ENCODE measurements at places on chromosomes 6 and 20.

DNA sequence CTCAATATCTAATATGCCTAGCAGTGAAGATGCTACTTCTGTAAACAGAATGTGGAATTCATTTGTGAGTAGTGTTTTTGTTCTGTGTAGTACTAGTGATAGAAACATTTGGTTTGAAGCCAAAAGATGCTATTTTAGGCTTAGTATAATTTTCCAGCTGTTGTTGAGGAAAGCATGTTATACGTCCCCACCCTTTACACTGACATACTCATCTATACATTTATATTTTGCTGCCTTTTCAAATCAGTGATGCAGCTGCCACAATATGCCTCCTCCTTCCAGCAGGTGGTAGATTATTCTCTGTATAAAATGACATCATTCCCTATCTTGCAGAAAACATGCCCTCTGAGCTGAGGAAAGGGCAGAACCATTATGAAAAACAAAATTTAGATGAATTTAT lies 1217.6 kb upstream of the GJE1 start:
- peak; percentile 52 for DNase-seq

GRCh38 chr20:57787990-57788781 lies 78.4 kb upstream of the PMEPA1 start:
- DNase-seq = no peak

- no peak for DNase-seq
Measured at GRCh38 chr20:33210371-33210770, 6.8 kb upstream of the BPIFA3 start.

- no peak for DNase-seq
Measured at GRCh38 chr6:1200081-1200408, 111.9 kb upstream of the FOXQ1 start.

GRCh38 chr20:43755851-43756250 lies 29.0 kb upstream of the GTSF1L start:
- DNase-seq = no peak

DNA sequence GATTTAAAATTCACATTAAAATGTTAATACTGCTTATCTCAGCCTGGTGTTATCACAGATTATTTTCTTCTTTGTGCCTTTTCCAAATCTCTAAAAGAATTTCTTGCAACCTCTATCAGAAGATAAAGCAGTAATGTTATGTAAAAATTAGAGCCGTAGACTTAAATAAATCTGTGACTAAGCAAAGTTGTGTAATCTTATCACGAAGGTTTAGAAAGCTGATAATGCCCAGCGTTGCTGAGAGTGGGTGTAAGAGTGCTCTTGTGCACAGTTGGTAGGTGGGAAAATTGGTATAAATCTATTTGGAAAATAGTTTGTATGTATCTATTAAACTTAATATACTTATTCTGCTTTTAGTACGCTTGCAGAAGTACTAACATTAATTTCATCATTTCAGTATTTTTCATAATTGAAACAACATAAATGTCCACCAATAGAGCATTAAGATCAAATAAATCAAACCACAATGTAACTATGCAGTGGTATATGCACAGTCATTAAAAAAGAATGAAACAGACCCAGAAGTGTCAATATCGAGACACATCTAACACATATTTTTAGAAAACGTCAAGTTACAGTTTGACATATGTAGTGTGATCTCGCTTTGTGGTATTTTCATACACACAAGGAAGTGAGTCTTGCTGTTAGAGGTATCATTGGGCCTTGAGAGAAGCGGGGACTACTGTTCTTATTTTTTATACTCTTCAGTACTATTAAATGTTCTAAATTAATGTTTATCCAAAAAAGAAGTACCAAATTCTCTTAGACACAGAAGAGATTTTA lies 54.4 kb upstream of the PBOV1 start:
- DNase-seq = no peak

DNA sequence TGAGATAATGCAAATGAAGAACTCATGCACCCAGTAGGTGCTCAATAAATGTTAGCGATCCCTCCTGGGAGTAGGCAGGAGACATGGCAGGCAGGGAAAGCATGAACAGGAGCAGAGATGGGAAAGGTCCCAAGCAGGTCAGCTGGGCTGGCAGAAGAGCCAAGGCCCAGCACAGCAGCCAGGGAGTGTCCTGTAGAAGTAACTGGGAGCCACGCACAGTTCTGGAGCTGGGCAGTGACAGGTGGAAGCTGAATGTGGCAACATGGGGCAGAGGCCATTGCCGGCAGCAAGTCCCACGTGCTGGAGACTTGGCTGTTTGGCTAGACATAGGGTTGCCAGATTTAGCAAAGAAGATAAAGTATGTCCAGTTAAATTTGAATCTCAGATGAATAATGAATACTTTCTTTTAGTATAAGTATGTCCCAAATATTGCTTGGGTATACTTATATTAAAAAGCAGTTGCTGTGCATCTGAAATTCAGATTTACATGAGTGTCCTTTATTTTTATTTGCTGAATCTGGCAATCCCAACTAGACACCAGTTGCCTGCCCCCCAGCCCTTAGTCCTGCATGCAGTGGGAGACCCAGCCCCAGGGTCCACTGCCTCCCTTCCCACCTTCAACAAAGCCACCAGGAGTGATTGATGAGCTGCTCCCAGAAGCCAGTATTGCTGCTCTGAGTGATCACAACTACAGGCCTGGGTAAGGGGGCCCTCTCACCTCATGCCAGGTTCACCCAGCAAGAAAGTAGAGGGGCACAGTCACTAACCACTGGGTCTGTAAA lies 3.7 kb upstream of the LPIN3 start:
- DNase-seq = no peak

GRCh38 chr20:58216334-58216733 lies 12.1 kb downstream of the ANKRD60 start:
- no peak for DNase-seq

DNA sequence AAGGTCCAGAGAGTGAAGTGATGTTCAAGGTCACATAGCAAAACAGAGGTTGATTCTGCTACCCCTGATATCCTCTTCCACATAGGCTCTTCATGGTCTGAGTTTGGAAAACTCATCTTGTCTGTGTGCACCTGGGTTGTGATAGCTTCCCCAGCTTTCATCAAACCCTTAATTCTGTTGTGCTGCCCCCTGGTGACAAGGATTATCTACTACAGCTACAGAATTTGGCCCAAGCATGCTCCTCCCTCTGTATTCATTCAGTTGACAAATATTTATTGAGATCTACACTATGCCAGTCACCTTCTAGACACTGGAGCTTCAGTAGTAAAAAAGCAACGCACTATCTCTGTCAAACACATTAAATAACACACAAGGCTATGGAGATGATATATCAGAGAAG lies 50.4 kb downstream of the SMPDL3A start:
- DNase-seq = peak; percentile 75

DNA sequence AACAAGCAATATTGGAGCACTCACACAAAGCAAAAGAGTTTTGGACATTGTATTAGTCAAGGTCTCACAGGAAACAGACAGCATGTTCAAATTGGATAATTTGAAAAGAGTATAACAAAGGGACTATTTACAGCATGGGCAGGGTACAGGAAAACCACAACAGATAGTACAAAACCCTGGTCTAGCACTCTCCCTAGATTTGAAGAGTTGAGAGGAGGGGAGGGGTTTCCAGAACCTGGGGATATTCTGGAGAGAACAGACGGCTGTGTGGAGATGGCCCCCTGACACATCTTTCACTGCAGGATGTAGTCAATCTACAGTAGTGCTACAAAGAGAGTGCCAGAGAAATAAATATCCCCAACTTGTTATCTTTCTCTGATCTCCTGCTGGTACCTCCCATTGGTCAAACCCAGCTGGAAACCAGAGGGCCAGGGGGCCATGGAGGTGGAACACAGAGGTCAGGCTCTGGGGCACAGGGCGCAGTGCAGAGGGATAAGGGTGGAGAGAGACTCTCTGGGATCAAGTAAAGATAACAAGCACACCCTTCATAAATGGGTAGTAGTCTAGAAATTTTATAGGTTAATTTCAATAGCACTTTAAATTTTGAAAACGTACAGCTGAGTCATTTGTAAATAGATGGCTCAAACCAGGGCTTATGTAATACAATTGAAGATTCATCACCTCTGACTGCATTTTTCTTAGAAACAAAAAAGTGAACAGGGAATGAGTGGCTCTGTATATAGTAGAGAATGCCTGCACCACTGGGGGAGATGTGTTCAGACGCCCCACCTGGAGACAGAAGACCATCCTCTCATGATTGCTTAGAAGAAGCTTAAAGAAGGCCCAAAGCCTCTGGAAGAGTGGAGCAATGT lies 25.7 kb downstream of the RCAN2 start:
- DNase-seq = no peak

- no peak for DNase-seq
Measured at GRCh38 chr6:57193177-57193576, 21.1 kb downstream of the BAG2 start.

DNA sequence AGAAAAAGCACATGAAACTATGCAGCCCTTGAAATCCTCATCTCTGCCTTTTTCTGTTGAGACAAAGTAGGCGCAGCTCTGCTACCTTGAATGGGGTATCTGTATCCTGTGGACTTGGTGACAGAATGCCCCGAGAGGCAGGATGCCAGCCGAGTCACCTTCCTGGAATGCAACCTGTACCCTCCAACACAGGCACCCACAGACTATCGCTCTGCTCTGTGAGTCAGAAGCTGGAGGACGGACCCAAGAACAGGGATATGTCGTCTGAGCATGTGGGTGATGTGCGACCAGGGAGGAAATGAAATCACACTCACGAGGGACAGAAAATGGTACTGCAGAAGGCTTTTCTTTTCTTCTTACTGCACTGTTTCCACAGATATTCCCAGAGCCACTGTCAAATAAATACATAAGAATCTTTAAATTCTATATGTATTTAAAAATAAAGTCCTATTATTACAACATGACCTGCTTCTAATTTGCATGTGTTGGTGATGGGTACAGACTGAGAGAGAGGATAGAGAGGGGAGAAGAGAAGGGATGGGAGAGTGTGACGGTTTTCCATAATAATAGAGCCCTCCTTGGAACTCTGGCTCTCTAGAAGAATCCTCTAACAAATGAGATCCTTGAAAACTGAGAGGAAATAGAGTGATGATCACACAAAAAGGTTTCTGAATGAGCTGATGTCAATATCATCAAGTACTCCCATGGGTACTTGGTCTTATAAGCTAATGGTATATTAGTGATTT lies 308.1 kb downstream of the FOXC1 start:
- DNase-seq = no peak

DNA sequence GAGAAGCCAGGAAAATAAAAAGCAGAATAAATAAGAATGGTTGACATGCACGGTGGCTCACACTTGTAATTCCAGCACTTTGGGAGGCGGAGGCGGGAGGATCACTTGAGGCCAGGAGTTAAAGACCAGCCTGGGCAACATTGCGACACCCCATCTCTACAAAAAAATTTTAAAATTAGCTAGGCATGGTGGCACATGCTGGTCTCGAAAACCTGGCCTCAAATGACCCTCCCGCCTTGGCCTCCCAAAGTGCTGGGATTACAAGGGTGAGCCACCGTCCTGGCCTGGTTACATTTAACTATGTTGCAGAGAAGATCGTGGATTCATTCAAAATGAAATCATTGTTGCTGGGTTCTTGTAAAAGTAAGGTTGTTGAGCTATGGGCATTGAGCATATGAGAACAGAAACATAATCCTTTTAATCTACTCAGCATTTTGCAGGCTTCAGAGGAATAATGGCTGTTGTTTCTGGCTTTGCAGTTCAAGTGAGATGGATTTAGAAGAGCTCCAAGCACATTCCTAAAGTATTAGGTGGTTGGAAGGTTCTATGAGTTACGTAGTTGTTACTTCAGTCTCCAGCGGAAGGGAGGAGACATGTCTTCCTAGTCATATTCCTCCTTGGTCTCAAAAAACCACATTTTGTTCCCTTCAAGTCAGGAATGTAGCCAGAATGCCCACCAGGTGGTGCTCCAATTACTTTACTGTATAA lies 45.6 kb upstream of the RAB23 start:
- peak; percentile 78 for DNase-seq

DNA sequence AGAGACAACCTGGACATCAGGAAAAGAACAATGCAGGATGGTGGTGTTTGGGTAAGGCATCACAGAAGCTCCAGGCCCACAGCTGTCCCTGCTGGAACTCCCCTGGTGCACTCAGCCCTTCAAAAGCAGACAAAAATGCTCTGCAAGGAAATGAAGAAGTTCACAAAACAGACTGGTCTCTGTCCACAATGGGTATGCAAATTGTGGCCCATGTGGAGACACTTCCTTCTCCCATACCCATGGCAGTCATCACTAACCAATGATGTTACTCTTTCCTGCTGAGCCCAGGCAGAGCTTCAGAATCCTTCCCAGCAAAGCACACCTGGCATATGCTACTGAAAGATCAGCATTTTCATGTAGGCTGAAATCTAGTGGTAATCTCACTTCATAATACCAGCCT lies 42.6 kb upstream of the PXDC1 start:
- DNase-seq = no peak

DNA sequence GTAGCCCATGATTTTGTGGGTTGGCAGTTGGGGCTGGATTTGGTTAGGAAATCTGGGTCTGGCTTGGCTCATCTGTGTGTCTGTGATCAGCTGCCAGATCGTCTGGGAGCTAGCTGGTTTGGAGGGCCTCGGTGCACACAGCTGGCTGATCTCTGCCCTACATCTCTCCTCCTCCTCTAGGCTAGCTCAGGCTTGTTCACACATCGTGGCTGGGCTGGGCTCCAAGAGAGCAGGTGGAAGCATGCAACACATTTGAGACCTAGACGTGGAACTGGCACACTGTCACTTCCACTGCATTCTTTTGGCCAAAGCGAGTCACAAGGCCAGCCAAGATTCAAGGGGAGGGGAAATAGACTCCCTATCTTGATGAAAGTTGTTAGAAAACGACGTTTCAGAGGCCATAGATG lies 15.9 kb downstream of the NDUFAF5 start:
- DNase-seq = peak; percentile 84
